ENCODE measurements at places on chromosomes 3 and 15.

DNA sequence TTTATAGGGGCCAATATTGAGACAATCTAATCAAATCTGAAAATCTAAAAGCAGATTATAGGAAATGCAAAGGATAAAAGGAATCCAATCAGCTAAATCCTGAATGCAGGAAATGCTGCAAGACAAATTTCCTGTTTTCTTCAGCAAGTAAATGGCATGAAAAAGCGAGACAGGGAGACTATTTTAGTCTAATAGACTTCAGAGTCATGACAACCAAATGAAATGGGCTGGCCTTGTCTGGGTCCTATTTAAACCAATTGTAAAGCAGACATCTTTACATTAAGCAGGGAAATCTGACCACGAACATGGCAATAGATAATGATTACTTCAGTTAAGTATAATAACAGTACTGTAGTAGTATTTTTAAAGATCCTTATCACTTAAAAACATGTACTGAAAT is 2.1 kb downstream of the DBR1 start:
- DNase-seq = no peak

DNA sequence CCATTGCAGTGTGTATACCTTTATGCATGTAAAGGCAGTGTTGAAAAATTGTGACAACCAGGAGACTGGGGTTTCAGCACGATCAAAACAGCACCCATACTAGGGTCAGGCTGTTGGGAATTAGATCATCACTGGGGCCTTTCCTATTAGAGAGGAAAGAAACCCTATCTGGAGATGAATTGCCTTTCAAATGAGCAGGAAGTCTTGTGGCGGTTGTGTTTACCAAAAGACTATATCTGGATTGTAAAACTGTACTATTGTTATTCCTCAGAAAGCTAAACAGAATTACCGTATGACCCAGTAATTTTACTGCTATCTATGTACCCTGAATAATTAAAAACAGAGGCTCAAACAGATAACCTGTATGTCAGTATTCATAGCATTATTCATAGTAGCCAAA is 10.1 kb downstream of the UBE2E1 start:
- no peak for DNase-seq

GRCh38 chr3:32709346-32709745 is 24.4 kb downstream of the CNOT10 start:
- DNase-seq = no peak

- DNase-seq = no peak
Observed at GRCh38 chr3:128881576-128881975, 2.2 kb downstream of the ACAD9 start.

- DNase-seq = no peak
Observed at GRCh38 chr15:98147415-98147814, 186.9 kb downstream of the ARRDC4 start.

DNA sequence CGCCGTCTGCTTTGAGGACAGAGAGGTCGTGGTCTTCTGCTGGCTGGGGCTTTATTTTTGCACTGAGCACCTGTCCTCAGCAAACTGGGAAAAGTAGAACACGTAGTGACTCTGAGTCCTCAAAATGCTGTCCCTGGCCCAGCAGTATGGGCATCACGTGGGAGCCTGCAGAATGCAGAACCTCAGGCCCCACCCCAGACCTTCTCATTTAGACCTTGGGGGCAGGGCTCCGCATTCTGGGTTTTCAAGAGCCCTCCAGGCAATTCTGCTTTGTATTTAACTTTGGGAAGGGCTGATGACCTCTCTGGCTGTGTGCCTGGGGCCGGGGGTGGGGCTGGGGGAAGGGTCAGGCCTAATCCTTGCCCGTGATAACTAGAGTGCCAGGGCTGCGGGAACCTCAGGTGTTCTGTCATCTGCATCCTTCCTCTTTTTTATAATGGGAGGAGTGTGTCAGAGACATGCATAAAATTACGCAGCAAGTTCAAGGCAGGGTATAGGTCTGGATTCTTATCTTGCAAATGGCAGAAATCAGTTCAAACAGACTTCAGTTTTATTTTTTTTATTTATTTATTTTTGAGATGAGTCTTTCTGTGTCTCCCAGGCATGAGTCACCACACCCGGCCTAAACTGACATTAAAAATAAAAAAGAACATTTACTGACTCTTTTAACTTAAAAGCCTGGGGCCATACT is 11.1 kb downstream of the SLC6A6 start:
- no peak for DNase-seq

- no peak for DNase-seq
Observed at GRCh38 chr3:197959500-197959890, 522 bp upstream of the LMLN start.

DNA sequence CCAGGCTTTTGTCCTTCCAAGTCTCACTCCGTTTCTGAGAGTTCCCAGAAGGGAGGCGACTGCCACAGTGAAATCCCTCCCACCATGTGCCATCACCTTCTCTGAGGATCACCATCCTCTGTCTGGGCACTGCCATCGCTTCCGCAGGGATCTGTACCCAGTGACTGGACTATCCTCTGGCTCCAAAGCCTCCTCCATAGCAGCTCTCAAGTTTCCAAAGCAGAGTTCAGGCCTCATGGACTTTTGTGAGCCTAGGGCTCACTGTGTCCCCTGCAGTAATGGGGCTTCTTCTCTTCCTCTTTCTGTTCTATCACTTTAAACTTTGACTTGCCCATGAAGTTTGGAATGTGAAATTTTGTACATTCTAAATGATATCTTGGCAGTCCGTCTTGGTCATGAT is 63.9 kb downstream of the TIPARP start:
- no peak for DNase-seq

DNA sequence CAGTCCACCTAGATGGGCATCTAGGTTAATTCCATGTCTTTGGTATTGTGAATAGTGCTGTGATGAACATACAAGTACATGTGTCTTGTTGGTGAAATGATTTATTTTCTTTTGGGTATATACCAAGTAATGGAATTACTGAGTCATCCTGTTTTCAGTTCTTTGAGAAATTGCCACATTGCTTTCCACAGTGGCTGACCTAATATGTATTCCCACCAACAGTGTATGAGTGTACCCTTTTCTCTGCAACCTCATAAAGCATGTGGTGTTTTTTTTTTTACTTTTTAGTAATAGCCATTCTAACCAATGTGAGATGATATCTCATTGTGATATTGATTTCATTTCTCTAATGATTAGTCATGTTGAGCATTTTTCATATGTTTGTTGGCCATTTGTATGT is 86.0 kb upstream of the NDN start:
- DNase-seq = no peak

DNA sequence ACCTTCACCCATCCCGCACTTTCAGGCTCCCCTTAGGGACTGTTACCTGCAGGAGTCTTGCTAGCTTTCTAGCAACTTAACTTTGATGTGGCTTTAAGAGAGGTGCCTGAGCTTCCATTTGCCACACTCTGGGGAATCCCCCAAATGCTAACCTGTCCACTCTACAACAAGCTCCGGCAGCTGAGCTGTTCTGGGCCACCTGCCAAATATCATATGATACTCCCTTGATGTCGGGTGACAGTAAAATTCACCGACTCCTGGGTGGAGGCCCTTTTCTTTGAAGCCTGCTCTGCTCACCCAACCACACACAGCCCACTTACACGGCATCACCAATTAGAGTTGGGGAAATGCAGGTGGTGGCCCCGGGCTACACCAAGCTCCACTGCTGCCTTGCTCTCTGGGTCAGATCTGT is 38.0 kb upstream of the XCR1 start:
- no peak for DNase-seq

DNA sequence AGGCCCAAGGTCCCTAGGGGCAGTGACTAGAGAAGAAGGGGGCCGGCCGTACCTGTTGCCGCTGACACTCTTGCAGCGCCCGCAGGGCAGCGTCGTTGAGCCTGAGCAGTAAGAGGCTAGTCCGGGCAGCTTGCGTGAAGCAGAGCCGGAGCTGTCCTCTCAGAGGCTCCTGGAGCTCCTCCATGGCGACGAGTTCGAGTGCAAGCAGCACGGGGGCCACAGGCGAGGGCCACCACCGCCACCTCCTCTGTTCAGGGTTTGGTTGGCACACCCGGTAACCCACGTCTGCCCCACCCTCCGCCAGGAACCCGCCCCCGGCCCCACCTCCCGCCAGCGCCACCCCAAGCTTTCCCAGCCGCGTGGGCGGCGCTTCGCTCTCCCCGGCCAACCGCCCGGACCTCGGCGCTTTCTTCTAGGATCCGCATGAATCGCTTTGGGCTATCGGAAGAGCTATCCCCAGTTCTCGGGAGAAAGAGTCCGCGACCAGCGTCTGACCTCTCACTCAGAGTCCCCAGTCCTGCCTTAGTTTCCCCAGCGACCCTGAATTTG is at the start of gene ELL3:
Gene ELL3, minus strand, starts transcription at position 249 of the 549 bp plus-strand sequence. Its CDS starts 65 bp downstream, at position 184.
- peak; percentile 94 for DNase-seq

- DNase-seq = no peak
Observed at GRCh38 chr15:91865950-91866349, 12.4 kb downstream of the SLCO3A1 start.

- DNase-seq = no peak
Observed at GRCh38 chr3:30475038-30475808, 131.2 kb upstream of the TGFBR2 start.

GRCh38 chr3:177201700-177202397 is 4.6 kb upstream of the TBL1XR1 start:
- DNase-seq = no peak

GRCh38 chr3:147421184-147421912 is 12.2 kb downstream of the ZIC1 start:
- no peak for DNase-seq

GRCh38 chr15:45496658-45497057 is 25.9 kb downstream of the SLC30A4 start:
- DNase-seq = no peak

DNA sequence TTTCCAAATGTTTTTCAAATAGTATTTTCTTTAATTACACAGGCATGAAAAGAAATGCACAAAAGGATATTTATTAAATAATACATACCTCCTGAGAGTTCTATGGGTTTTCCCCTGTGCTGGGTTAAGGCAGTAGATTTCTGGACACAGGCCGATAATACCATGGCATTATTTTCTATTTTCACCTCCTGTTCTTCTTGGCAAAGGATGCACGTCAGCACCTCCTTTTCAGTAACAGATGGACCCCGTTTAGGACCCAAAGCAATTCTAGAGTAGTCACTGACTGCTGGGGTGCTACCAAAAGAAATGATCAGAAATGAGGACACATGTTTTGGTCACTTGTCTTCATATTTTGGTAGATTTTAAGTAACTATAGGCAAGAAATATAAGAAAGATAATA is 86.4 kb upstream of the TTBK2 start:
- DNase-seq = no peak

- peak; percentile 83 for DNase-seq
Observed at GRCh38 chr3:126129398-126129891, 45.5 kb upstream of the SLC41A3 start.

DNA sequence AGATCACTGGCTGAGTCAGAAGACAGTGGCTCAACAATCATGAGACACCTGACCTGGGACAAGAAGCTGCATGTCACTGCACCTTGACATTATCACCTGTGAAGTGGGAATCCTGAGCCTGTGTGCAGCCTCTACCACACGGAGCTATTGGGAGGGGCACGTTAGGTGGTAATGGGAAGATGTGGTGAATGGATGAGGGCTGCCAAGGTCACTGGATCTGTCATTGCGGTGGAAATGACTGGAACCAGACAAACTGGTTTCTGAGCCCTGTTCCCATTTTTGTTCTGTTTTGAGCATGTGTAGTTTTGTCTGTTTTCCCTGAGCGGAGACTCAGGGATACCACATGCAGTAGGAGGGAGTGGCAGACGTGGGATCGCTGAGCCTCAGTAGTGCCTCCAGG is 235.5 kb downstream of the OPA1 start:
- DNase-seq = no peak

DNA sequence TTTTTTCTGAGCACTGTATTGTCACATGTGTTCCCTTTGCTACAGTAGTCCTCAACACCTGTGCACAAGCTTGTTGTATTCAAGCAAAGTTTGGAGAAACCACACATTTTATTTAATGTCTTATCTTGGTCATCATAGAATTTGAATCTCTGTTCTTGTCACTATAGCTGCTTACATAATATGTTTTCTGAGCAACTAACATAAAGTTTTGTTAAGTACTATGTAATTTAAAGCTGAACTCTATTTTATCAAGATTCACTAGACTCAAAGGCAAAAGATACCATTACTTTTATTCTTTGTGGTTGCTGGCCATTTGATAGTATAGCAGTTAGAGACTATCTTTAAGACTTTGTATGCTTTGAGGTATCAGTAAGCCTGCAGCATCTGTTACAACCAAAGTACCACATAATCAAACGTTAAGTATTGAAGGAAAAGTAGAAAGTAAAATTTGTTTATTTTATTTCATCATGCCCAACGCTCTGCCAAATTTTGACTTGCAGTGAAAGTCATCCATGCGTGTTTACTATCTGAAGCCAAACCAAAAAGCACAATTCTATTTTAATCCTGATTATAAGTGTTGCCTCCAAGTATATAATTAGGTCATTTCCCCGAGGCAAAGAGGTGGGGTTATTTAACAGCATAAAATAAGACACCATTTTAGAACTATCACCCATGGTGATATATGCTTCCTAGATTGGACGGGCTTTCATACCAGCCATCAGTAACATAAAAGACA is 10.3 kb upstream of the ABHD10 start:
- no peak for DNase-seq

- DNase-seq = no peak
Observed at GRCh38 chr3:60652829-60653228, 598.4 kb downstream of the FHIT start.

GRCh38 chr3:78757731-78758130 is 1010.1 kb downstream of the ROBO1 start:
- peak; percentile 22 for DNase-seq

DNA sequence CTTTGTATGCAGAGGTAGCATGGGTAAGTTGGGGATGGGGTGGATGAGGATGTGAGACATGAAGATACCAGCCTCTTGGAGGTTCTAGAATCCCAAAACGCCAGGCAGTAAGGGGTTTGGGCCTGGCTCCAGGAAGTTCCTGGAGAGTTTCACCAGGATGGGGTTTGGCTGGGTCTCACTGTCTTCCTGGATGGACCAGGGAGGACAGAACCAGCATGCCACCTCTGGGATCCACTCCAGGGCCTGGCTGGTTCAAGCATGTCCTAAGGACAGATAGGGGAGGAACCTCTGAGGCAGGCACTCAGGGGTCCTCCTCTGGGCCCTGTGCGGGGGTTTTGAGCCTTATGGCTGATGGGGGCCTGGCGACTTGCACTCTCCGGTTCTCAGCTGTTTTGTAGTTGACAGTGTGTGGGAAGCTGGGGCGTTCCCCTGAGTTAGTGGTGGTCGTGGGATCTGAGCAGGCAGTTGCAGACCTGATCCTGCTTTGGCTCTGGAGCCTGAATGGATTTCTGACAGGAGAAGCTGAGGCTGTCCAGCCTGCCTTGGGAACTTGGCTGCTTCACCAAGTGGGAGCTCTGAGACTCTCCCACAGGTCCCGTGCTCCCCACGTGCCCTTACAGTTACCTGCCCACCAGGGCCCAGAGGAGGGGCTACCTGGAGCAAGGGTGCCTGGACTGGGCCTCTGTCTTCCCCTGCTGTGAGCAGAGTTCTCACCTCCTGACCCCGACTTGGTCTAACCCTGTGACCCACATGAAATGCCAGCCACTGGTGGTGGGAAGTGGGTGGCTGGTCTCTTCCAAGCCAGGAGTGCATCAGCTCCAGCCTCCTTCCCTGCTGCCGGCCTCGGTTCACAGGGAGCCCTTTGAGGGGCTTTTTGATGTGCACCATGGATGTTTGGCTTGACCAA is 128.4 kb downstream of the EEFSEC start:
- DNase-seq = no peak

- no peak for DNase-seq
Observed at GRCh38 chr3:39346785-39347585, 17.5 kb downstream of the CCR8 start.

Measured in posterior vena cava (tissue), 2 donors.